ENCODE measurements at places on chromosomes 2 and 18. TPM values are rescaled to one million over a fixed set of nuclear protein-coding genes. Genes with fewer than 3 reads are reported as not detected.

DNA sequence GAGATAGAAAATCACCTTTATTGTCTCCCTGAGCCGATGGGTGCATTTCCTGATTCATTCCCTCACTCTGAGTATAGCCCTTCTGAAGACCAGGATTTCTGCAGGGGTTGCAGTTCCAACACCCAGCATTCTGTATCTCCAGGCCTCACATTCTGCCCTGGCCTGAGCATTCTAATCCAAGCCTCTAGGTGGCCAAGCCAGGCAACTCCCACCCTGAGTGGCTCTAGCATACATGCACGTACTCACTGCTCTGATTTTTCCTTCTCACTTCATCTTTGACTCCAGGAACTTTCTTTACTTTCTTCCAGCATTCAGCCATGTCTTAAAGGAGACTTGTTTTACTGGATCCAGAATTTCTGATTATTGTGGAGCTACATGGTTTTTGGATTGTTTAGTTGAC, 100.7 kb upstream of the STK39 start:
- peak; percentile 54 for DNase-seq

Gene IL36B
- polyA plus RNA-seq = not detected

GRCh38 chr2:144466637-144467036, 53.3 kb downstream of the ZEB2 start:
- DNase-seq = no peak

Gene DYTN
- polyA plus RNA-seq = not detected

DNA sequence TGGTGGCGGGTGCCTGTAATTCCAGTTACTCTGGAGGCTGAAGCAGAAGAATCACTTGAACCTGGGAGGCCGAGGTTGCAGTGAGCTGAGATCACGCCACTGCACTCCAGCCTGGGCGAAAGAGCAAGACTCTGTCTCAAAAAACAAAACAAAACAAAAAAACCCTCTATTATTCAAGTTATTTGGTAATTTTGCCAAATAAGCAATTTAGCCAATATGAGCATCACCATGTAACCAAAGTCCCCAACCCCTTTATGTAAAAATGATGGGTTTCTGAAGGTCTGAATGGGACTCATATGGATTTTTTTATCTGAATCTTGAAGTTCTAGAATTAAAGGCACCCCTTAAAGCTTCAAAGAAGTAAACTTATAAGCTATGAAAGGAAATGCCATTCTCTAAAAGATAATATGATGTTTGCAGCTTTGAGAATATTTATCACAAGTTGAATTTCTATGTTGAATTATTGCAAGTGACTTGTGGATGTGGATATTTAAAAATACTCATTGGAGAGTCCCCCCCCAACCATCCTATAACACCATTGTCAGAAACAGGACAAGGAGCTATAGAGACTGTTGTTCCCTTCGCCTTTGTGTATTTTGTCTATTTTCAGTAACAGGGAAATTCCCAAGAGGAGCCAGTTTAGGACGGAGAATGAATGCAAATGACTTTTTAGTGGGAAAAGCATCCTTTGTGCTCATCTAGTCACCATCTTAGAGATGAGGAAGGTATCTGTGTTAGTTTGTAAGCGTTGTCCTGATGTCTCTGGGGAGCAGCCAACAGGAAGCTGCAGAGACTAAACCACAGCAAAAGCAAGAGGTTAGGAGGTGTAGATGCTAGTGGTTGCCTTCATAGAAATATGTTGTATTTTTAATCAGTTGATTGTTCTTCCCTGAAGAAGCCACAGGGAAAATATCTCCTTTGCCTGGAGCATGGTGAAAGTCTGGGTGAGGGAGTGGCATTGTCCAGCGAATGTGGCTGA, 68.3 kb downstream of the TET3 start:
- DNase-seq = no peak

- DNase-seq = no peak
These were observed 37.2 kb downstream of the AQP12A start for GRCh38 chr2:240728827-240729226.

- DNase-seq = no peak
These were observed 144.8 kb downstream of the CDH2 start for GRCh38 chr18:28032177-28032576.

DNA sequence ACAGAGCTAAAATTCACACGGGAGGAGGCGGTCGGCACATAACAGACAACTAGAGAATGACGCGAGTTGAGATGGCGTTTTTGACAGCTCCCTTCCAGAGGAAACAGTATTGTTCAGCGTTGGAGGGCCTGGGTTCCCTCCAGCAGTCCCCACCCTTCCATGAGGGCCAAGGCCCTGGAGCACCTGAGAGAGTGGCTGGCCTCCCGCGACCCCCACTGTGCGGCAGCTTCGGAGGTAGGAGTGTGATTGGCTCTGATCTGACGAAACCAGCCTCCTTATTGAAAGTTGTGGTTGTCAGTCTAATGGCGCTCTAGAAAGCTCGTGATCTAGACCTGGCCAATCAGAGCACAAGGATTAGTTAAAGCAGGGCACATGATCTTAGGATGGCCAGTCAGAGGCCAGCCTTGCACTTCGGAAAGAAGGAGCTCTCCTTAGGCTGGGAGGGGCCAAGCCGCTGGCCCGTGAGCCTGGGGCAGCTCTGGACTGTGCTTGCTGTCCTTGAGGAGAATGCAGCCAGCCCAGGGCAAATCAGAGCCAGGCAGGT, 104.5 kb upstream of the CELF4 start:
- DNase-seq = no peak

Gene IL1F10
- polyA plus RNA-seq = not detected

Gene XDH
- 29.8 TPM for polyA plus RNA-seq

All from small intestine (tissue), 16 donors.